Cortex of kidney (tissue), 1 donor: ENCODE measurements at places on chromosomes 4 and X.

DNA sequence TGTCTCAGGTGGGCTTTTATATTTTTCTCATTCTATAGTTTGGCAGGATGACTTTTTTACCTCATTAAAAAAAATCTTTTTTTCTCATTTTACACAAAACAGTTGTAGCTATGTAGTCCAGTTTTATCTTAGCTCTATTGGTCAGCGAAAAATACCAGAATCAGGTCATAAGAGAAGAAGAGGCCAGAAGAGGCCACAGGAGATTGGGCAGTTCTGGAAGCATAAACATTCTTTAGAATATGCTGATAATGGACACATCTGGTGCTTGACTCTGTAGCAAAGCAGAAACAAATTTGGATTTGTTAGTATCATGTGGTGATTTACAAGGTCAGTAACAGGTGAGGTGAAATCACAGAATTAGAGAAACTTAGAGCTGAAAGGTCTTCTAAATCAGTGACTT is 66.6 kb upstream of the ARHGAP24 start:
- DNase-seq: no peak

GRCh38 chr4:128333309-128334018 is 45.9 kb upstream of the PGRMC2 start:
- DNase-seq: no peak

DNA sequence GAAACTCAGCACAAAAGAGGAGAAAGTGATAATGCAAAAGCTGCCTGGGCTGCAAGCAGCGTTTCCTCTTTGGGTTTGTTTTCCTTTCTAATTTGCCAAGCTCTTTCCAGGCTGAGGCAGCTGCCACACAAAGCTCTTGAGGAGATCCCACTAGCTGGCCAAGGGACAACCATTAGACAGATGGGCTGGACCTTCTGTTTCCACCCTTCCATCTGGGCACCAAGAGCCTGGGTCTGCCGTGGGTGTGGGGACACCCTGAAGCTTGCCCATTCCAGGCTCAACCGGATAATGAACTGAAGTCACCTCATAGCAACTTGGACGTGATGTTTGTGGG is 194.6 kb upstream of the C1QTNF7 start:
- DNase-seq: no peak

GRCh38 chrX:3141031-3141430 is 99.8 kb downstream of the ARSF start:
- no peak for DNase-seq

- DNase-seq: no peak
Observed at GRCh38 chr4:141788169-141788915, 152.0 kb downstream of the IL15 start.

GRCh38 chr4:164313853-164314252 is 440.1 kb upstream of the SMIM31 start:
- no peak for DNase-seq

DNA sequence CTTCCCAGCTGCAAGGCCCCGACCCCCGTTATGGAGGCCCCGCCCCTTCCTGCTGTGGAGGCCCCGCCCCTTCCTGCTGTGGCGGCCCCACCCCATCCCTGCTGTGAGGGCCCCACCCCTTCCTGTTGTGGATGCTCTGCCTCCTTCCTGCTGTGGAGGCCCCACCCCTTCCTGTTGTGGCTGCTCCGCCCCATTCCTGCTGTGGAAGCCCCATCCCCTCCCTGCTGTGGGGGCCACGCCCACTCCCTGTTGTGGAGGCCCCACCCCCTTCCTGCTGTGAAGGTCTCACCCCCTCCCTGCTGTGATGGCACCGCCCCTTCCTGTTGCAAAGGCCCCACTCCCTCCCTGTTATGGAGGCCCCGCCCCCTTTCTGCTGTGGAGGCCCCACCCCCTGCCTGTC is 104.9 kb upstream of the PSAPL1 start:
- no peak for DNase-seq

- no peak for DNase-seq
Observed at GRCh38 chr4:184421533-184422155, 52.7 kb downstream of the IRF2 start.

DNA sequence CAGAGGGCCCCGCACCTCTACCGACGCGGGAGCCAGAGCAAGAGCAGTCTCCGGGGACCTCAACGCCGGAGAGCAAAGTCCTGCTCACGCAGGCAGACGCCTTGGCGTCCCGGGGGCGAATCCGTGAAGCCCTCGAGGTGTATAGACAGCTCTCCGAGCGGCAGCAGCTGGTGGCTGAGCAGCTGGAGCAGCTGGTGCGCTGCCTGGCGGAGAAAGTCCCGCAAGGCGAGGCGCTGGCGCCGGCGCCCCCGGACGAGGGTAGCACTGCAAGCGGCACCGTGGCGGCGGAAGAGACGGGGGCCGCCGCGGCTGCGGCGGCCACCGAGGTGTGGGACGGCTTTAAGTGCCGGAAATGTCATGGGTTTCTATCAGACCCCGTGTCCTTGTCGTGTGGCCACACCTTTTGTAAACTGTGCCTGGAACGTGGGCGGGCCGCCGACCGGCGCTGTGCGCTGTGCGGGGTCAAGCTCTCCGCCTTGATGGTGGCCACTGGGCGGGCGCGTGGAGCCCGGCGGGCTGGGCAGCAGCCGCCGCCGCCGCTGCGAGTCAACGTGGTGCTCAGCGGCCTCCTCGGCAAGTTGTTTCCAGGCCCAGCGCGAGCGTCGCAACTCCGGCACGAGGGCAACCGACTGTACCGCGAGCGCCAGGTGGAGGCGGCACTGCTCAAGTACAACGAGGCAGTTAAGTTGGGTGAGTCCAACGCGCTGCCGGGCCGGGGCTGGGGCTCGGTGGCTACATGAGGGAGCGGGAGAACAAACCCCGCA is 672 bp downstream of the LONRF3 start:
- DNase-seq: no peak

- DNase-seq: no peak
Observed at GRCh38 chr4:72531768-72532290, 37.2 kb downstream of the ADAMTS3 start.

DNA sequence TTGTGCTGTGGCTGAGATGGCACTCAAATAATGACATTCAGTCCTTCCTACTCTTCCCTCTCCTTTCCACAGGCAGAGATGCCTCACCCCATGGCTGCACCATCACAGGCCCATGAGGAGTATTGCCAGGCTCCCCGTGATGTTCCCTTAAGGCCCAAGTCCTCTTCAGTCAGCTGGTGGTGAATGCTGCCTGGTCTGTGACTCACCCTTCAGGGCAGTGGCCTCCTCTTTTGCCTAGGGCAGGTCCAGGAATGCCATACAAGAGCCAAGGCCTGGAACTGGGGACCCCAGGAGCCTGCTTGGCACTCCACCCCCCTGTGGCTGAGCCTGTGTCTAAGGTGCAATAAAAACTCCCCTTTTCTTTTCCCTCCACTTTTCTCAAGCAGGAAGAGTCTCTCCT is 144.2 kb upstream of the GEMIN8 start:
- no peak for DNase-seq

DNA sequence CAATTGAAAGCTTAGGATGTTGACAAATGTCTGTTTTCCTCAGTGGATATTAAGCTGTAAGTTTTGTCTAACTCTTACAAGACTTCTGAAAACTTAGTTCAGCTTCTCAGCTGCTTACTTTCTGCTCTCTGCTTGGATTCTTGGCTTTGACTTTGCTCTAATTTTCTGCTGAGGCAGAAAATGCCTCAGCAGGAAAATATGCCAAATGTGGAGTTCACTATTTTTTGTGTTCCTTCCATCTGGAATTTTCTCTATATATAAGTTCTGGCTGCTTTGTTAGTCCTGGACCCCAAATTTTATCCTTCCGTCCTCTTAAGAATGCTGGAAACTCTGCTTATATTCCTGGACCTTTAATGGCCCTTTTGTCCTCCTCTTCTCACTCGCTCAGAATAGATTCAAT is 352.6 kb upstream of the NWD2 start:
- no peak for DNase-seq

- no peak for DNase-seq
Observed at GRCh38 chr4:69490271-69490670, 5.4 kb downstream of the UGT2B4 start.

DNA sequence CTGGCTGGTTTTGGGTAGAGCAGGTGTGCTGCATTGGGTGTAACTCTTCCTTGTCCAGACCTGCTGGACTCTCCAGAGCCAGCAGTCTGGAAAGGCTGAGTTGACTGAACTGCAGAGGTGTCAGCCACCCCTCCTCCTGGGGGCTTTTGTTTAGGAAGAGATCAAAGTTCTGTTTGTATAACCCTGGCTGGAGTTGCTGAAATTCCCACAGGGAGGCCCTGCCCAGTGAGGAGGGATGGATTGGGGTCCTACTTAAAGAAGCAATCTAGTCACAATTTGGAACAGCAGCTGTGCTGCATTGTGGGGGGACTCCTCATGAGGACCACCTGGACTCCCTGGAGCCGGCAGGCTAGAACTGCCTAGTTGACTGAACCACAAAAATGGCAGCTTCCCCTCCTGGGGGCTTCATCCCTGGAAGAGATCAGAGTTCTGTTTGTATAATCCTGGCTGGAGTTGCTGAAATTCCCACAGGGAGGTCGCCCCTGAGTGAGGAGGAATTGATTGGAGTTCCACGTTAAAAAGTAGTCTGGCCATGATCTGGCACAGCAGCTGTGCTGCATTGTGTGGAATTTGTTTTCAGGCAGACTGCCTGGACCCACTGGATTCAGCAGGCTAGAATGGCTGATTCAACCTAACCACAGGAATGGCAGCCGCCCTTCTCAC is 264.9 kb upstream of the ZC4H2 start:
- no peak for DNase-seq
